Activated T-cell treated with anti-CD3 and anti-CD28 coated beads, Interleukin-2, amount 50 U/mL, for 4 hours (primary cell): ENCODE measurements at places on chromosomes 1 and 21.

DNA sequence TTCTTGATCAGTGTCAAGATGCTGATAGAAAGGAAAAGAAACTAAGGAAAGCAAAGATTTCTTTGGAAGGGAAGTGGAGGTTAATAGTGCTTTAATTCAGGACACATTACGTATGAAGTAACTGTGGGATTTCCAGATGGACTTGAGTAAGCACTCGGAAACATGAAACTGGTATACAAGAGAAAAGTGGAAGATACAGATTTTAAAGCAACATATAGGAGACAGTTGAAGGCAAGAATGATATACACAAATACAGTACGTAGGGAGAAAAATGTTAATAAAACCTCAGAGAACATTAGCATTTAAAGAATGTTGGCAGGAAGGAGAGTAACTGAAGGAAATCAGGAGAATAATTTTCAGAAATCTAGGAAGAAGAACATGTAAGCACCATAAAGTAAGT is 730.9 kb upstream of the ADGRL2 start:
- DNase-seq, result no peak

DNA sequence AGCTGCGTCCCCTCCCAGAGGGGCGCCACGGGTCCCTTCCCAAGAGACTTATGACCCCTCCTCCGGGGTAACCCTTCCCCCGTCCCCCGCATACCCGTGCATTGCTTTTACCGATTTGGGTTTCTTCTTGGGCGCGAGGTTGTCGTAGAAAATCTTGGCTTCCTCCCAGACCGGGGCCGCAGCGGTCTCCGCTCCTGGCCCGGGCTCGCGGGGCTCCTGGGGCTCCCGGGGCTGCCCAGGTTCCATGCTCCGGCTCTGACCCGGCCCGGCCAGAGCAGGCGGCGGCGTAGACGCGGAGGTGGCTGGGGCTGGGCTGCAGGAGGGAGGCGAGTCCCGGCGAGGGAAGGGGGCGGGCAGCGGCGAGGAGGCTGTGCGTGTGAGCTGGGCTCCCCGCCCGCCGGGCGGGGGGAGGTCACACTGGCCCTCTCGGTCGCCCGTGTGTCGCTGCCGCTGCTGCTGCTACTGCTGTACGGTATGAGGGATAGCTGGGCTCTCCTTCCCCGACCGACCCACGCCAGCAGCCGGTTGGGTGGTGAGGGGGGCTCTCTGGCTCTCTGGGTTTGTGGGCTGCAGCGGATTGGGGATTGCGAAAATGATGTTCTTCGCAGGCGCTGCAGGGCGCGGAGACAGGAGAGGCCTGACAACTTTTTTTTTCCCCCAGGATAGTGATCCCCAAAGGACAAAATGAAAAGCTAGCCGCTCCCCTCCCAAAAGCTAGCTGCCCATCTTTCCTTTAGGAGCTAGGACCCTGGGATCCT is at the start of gene NT5C1A:
TSS of gene NT5C1A (minus strand) at position 315 of the 758 bp plus-strand sequence. CDS start at position 246, 69 bp downstream.
- DNase-seq, result no peak

DNA sequence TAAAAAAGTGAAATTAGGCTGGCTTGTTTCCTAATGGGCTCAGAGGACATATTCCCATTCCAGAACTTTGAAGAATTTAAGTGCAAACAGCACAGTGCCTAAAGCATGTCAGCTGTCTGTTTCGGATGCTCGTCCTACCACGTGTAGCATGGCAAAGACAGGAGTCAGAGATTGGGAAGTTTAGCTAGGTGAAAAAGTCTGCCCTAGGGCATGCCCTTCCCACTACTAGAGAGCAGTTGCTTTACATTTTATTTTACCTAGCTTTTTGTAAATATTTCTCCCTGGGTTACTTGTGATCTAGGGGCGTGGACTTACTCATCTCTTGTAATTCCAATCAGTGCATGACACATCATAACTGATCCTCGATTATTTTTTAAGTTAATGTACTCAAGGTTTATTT is 111.1 kb downstream of the LMO4 start:
- no peak for DNase-seq

DNA sequence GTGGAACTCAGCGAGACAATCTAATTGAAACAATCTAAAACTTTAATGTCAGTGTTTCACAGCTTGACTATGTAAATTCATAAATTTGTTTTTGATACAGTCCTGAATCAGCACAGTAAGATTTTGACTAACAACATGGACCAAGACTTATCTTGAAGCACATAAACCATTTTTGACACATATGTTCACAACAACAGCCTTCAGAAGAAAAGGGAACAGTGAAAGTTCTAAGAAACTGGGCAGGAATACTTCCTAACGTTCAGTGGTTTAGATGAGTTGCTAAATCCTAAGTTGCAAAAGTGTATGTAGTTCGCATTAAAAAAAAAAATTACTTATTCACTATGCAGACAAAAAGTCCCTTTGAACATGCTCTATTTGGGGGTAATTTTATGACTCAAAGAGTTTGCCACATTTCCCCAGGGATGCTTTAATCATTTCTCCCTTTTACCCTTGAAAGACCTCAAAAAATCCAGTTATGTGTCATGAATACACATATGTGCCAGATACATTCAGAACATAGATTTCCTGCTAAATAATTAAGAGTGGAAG is 120.2 kb downstream of the MRPL39 start:
- no peak for DNase-seq
